Aorta (tissue), 5 donors: ENCODE measurements at places on chromosomes 6 and 20. TPM values are rescaled to one million over a fixed set of nuclear protein-coding genes. Genes with fewer than 3 reads are reported as not detected.

GRCh38 chr6:63804381-63804956, 168.9 kb downstream of the PHF3 start:
- no peak for DNase-seq

- no peak for DNase-seq
These were observed 45.1 kb upstream of the NEDD9 start for GRCh38 chr6:11277275-11278206.

Gene MTCH1
- total RNA-seq, result 171 TPM

GRCh38 chr20:58001381-58001780, 227.1 kb downstream of the ANKRD60 start:
- DNase-seq, result no peak

DNA sequence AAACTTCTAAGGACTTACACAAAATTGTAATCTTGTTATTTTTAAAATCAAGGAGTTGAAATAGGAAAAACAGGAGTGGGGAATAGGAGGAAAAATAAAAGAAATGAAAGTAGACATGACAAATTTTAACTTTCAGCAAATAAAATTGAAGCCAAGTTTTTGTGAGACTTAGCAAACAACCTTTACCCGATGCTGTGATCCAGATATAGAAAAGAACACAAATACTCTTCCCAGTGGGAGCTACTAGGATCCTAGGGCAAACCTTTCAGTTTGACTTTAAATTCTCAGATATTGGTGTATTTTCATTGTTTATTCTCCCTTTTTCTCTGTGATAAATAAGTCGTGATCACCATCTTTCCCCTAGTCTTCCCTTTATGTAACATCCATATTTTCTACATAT, 968.7 kb upstream of the CITED2 start:
- DNase-seq, result no peak

DNA sequence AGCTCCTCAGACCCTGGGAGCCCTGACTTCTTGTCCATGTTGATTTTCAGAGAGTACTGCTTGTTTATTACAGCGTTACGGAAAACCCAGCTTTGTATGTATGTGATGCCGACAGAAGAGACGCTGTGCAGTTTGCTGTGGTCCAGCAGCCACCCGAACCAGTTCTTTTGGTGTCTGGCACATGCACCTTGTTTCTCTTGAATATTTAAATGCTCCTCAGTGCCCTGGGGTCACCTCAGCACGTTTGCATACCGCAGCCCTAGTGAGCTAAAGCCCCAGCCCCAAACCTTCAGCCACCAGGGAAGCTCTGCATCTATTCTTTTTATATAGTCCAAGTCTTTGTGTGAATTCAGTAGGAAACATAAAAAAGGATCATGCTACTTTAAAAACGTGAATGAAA, 39.9 kb downstream of the AFDN start:
- no peak for DNase-seq

GRCh38 chr6:138987080-138987642, 892 bp downstream of the REPS1 start:
- peak; percentile 79 for DNase-seq

Gene FAM184A
- total RNA-seq, result 3.8 TPM

- no peak for DNase-seq
These were observed 133.7 kb downstream of the STXBP5 start for GRCh38 chr6:147337921-147338320.

Gene PSORS1C1
- total RNA-seq, result 4.3 TPM

GRCh38 chr6:21381331-21381963, 212.1 kb upstream of the SOX4 start:
- DNase-seq, result no peak

DNA sequence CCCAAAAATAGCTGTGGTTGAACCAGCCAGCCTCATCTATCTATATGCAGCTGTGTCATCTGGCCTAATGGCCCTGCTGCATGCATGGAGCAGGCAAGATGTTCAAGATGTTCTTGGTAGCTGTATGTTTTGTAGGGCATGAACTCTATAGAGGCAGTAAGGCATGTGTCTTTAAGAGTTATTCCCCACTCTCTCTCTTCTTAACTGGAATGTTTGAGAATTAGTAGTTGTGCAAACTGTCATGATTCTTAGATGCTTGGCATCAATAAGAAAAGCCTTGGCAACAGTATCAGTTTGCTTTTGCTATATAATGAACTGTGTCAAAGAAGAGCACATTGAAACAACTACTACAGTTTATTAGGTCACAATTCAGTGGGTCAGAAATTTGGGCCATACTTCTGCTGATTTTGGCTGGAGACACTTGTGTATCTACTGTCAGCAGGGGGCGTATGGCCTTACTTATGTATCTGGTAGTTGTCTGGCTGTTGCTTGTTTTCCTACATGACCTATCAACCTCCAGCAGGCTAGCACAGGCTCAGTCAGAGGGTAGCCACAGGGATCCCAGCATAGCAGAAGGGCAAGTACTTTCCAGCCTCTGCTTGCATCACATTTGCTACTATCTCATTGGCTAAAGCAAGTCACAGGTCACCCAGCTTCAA, 56.1 kb upstream of the LAMP5 start:
- no peak for DNase-seq

DNA sequence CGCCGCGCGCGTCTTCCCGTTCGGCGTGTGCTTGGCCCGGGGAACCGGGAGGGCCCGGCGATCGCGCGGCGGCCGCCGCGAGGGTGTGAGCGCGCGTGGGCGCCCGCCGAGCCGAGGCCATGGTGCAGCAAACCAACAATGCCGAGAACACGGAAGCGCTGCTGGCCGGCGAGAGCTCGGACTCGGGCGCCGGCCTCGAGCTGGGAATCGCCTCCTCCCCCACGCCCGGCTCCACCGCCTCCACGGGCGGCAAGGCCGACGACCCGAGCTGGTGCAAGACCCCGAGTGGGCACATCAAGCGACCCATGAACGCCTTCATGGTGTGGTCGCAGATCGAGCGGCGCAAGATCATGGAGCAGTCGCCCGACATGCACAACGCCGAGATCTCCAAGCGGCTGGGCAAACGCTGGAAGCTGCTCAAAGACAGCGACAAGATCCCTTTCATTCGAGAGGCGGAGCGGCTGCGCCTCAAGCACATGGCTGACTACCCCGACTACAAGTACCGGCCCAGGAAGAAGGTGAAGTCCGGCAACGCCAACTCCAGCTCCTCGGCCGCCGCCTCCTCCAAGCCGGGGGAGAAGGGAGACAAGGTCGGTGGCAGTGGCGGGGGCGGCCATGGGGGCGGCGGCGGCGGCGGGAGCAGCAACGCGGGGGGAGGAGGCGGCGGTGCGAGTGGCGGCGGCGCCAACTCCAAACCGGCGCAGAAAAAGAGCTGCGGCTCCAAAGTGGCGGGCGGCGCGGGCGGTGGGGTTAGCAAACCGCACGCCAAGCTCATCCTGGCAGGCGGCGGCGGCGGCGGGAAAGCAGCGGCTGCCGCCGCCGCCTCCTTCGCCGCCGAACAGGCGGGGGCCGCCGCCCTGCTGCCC, 1.1 kb downstream of the SOX4 start:
- DNase-seq, result peak; percentile 88

GRCh38 chr20:46365487-46366220, 40.8 kb downstream of the ELMO2 start:
- DNase-seq, result no peak

DNA sequence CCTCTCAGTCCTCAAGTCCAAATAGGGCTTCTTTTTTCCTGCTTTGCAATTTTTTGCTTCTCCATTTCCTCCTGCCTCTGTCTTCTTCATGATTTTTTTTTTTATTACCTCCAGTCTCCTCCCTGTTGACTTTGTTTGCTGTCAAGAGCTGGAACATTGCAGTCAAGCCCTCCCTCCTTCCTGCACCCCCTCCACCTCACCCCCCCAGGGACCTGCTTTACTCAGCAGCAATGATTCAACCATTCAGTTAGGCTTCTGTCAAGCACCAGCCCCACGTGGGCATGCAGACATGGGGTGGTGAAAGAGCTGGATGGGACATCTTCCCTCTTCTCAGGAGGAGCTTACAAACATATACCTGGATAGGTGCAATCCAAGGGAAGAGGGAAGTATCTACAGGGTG, 142.4 kb downstream of the LRFN2 start:
- no peak for DNase-seq

- DNase-seq, result no peak
These were observed 211.6 kb upstream of the ZNF217 start for GRCh38 chr20:53804920-53805894.

GRCh38 chr6:37615564-37616340, 81.9 kb downstream of the MDGA1 start:
- DNase-seq, result no peak

DNA sequence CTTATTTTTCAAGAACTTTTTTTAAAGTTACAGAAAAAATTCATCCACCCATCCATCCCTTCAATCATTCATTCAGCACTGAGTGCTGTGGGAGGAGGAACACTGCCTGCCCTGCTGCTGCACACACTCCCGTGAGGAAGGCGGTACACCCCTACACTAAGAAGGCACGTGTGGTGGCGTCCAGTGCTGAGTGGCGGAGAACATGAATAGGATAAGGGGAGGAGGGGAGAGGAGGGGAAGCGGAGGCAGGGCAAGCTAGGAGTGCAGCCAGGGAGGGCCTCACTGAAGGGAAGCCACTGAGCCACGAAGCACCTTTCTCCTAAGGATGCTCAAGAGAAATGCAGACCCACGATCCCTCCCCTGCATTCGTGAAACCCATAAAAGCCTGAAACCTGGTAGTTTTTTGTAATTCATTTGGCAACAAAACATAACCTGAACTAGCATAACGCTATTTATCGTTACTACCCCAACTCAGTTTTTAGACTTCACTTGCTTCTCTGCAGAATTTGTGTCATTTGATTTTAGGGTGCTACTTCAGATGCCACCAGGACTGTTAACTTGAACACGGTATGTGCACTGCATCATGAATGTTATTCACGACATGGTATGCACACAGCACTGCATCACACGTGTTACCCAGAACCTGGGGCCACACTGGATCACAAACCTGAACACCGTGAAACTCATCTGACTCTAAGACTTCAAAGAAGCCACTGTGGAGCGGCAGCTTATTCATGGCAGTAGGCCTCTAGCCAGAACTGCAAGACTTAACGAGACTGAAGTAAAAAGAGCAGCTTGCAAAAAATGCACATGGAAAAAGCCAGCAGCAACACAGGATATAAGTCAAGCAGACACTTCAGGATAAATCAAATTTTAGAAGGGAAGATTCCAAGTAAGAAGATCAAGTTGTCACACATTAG, 3.5 kb downstream of the RNASET2 start:
- no peak for DNase-seq

DNA sequence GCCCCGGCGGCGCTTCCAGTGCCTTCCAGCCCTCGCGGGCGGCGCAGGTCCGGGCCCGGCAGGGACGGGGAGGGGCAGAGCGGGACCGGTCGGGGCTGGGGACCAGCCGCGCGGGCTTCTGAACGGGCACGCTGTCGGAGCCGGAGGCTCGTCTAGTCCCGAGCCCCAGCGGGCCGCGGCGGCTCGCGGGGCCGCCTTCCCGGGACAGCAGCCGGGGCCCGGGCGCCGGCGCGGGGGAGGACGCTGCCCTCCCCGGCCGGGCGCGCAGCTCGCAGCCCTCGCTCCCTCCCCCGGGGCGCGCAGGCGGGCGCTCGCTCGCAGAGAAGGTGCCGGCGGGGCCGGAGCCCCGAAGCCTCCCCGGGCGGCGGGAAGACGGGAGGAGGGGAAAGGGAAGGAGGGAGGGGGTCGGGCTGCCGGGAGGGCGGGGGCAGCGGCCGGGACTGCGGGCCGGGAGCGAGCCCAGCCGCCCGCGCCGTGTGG, 696 bp upstream of the SIRPA start:
- peak; percentile 76 for DNase-seq

- no peak for DNase-seq
These were observed 27.6 kb upstream of the ADA start for GRCh38 chr20:44678990-44679611.

Gene LTB
- 3.6 TPM for total RNA-seq

GRCh38 chr6:15977050-15977449, 151.8 kb upstream of the MYLIP start:
- DNase-seq, result no peak

Gene GTPBP2
- total RNA-seq, result 60.3 TPM

DNA sequence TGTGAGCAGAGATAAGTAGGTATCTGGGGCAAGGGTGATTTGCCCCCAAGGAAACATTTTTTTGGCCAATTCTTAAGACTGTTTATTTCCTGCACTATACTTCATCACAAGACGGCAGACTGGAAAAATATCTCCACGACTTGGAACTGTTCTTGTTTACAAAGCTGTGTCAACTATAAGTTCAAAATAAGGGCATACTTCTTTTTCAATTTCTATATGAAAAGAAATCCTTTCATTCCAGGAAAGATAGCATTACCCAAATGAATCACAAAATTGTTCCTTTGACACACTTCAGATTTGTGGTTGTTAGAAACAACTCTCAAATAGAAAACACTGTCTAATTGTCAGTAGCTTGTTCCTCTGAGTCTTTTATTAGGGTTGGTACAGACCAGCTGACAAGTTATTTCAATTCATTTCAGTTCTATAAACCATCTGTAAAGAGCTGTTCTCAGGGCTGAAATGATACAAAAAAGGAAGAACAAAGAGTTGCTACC, 212.9 kb upstream of the PRDM1 start:
- DNase-seq, result no peak

Gene SRXN1
- total RNA-seq, result 18.5 TPM

- no peak for DNase-seq
These were observed 39.9 kb downstream of the PREX1 start for GRCh38 chr20:48787861-48788375.

- DNase-seq, result no peak
These were observed 176.6 kb downstream of the PKHD1 start for GRCh38 chr6:51910851-51911250.

DNA sequence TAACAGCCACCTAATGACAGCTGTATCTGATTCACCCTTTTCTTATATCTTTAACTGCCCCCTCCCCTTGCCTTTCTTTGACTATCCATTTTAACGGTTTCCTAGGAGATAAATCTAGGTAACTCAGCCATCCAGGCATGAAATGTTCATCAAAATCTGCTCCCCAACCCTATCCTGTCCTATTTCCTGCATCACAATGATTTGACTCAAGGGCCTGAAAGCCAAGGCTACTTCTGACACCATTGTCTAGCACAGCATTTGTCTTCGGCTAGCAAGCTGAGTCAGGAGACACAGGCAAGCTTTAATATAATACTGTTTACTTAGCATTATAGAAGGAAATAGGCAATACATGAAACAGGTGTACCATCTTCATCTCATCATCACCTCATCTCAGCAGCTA, 31.6 kb upstream of the MANEA start:
- no peak for DNase-seq

Gene C2
- 46.6 TPM for total RNA-seq

DNA sequence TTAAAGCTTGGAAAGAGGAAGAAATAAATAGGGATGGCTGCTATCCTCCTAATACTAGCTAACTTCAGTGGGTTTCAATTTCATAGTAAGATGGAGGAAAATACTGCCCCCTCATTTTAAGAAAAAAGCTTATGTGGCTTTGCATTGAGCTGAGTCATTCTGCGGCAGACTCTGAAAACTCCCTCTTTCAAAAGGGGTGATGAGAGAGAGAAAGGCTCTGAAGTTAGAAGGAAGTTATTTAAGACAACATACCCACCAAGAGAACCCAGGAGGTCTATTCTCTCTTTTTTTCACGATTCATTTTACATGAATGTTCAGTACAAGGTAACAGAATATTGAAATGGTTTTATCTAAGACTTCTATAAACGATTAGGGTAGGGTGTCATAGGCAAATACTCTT, 4.5 kb downstream of the PRDM13 start:
- DNase-seq, result no peak
